ENCODE measurements at places on chromosomes 7 and 10. TPM values are rescaled to one million over a fixed set of nuclear protein-coding genes. Genes with fewer than 3 reads are reported as not detected.

GRCh38 chr7:47239931-47240421, 341.9 kb downstream of the TNS3 start:
- DNase-seq, result no peak

GRCh38 chr10:74887614-74888284, 61.3 kb downstream of the KAT6B start:
- no peak for DNase-seq

The PHKG1 gene
- total RNA-seq, result not detected

The PAPOLB gene
- not detected for total RNA-seq

- peak; percentile 71 for DNase-seq
These were observed 448 bp upstream of the GOLGA7B start for GRCh38 chr10:97849103-97849686.

The EVX1 gene
- total RNA-seq, result not detected

- DNase-seq, result no peak
These were observed 74.8 kb downstream of the SVIL start for GRCh38 chr10:29559996-29560395.

GRCh38 chr7:26202019-26202990, 760 bp downstream of the CBX3 start:
- peak; percentile 72 for DNase-seq

- DNase-seq, result no peak
These were observed 24.3 kb upstream of the ST7 start for GRCh38 chr7:116929021-116929420.

- no peak for DNase-seq
These were observed 8.8 kb downstream of the CRPPA start for GRCh38 chr7:16412274-16413254.

- DNase-seq, result no peak
These were observed 208.9 kb upstream of the PFKP start for GRCh38 chr10:2858452-2858851.

The ATP6V0E2 gene
- 73.1 TPM for total RNA-seq

DNA sequence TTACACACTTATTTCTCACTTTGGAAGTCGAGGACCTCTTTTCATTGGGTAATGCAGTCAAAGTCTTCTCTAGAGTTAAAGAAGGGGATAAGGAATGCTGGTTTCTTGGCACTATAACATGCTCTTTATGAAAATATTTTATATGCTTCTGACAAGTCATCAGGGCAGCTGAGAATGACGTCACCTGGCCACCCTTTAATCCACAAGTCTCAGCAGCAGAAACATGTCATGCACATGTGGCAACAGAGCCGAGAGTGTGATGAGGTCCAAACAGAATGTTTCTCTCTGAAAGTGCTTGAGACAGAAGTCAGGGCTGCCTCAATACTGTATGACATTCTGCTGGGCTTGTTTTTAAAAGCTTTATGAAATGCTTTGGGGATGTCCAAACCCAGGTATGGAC, 63.5 kb upstream of the C10orf90 start:
- no peak for DNase-seq

GRCh38 chr10:68251151-68251550, 19.2 kb upstream of the ATOH7 start:
- no peak for DNase-seq

The TFPI2 gene
- total RNA-seq, result not detected

GRCh38 chr10:116630020-116630419, 9.3 kb downstream of the PNLIPRP2 start:
- DNase-seq, result no peak

The NKX1-2 gene
- 0.06 TPM for total RNA-seq

DNA sequence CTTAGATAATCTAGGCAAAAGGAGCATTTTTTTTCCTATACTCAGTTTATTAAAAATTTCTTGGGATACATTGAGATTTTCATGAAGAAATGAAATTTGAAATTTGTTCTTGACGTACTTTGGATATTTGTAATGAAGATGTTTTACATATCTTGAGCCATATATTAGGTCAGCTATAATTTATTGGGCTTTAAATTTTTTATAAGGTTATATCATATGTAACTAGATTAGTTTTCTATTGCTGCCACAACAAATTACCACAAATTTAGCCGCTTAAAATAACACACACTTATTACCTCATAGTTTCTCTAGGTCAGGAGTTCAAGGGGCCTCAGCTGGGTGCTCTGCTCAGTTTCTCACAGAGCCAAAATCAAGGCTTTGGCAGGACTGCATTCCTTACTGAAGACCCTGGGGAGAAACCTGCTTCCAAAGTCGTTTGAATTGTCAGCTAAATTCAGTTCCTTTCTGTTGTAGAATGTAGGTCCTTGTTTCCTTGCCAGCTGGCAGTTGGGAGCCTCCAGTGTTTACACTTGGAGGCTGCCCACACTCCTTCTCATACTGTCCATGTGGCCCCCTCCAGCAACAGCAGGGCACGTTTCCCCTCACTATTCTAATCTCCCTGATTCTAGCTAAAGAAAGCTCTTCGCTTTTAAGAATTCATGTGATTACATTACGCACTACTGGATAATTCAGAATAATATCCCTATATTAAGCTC, 42.6 kb upstream of the DNAH11 start:
- DNase-seq, result peak; percentile 19

DNA sequence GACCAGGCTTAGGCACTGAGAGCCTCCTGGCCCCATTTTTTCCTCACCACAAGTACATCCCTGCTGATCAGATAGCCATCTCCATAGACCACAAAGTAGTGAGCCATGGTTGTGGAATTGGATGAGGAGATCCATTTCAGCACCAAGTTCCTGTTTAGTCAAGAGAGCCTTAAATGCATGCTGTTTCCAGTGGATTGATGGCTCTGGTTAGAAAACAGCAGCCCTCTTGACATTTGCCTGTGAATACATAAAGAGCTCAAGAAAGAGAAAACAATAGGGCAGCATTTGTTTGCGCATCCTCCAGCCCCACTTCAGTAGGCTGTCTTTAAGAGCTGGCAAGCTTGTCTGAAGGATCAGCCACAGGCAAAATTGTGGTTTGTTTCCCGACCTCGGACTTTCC, 251.2 kb downstream of the POU6F2 start:
- DNase-seq, result no peak

DNA sequence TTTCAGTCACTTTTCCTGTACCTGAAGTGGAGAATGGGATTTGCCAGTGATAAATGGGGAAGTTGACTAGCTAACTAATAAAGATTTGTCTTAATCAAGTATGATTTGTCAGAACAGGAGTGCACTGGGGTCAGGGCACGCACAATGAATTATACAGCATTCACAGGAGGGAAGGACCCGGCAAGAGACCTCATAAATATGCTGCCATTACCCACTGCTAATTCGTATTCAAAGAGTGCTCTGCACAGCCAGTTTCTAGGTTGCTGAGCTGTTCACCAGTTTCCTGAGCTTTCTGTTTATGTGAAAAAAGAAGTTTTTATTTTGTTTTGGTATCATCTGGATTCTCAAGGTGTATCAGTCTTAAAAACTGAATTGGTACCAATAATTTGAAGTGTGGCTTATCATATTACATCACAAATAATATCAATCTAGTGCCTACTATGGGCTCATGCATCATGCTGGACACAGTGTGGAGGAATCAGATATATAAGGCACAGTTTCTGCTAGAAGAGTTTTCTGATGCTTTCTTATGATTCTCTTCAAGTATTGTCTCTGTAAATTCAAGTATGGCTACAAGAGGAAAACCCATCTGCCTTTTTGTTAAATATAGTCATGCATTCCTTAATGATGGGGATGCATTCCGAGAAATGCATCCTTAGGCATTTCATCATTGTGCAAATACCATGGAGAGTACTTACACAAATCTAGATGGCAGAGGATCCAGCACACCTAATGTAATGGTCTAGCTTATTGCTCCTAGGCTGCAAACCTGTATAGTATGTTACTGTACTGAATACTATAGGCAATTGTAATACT, 202.2 kb downstream of the VTI1A start:
- DNase-seq, result no peak

The CALD1 gene
- 0.55 TPM for total RNA-seq

DNA sequence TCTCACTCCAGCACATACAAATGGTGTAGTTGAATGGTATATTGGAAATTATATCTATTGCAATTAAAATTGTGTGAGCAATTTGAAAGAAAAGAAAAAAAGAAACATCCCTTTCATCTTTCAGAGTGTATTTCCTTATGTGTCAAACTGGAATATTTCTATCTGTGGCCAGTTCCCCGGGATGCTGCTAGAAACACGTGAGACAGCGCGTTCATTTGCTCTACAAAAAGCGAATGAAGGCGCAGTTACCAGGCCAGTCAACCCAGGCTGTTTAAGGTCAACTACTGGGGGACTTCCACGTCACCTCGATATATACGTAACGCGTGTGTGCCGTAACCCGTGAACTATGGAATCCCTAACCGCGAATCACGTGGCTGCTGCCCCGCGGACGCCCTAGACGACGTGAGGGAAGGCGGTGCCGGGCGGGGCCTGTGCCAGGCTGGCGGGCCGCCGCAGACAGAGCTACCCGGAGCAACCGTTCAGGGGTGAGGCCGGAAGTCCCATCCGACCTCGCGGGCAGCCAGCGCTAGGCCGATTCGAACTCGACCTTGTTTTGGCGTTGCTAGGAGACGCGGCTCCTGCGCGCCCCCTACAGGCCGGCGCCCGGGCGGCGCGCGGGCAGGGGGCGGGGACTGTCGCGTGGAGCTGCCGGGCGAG, 1.1 kb upstream of the ARL4A start:
- DNase-seq, result peak; percentile 66

The SMURF1 gene
- 23.0 TPM for total RNA-seq

The DNAH11 gene
- 0.43 TPM for total RNA-seq

The CCAR1 gene
- total RNA-seq, result 26.6 TPM

The AKR1D1 gene
- total RNA-seq, result not detected

GRCh38 chr10:68560943-68561864, 1.1 kb downstream of the TET1 start:
- DNase-seq, result peak; percentile 14

The ZNF394 gene
- 20.7 TPM for total RNA-seq

DNA sequence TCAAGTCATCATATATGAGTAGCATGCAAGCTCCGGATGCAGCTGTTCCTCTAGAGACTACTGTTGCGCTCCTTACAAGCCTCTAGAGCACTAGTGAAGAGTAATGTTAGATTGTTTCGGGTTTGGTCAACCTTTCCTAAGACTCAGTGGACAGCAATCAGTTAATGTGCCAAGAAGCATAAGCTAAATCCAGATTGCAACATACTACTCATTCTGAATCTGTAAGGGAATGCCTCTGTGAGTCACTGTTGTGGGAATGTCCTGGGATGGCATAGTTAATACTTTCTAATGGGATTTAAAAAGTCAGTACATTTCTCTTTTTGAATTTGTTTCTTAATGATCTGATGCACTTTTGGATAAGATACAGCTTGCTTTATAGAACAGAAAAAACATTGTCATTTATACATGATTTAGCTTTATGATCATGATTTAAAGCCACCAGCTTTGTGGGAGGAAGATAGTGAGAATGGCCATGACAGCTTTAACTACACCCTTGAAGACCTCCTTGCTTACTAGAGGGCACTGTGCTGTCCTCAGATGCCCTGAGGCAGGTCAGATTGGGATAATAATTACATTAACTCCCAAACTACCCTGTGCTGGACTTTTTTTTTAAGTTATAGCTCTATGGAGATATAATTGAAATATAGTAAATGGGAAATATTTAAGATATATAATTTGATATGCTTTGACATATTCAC, 138.4 kb downstream of the SDK1 start:
- no peak for DNase-seq

DNA sequence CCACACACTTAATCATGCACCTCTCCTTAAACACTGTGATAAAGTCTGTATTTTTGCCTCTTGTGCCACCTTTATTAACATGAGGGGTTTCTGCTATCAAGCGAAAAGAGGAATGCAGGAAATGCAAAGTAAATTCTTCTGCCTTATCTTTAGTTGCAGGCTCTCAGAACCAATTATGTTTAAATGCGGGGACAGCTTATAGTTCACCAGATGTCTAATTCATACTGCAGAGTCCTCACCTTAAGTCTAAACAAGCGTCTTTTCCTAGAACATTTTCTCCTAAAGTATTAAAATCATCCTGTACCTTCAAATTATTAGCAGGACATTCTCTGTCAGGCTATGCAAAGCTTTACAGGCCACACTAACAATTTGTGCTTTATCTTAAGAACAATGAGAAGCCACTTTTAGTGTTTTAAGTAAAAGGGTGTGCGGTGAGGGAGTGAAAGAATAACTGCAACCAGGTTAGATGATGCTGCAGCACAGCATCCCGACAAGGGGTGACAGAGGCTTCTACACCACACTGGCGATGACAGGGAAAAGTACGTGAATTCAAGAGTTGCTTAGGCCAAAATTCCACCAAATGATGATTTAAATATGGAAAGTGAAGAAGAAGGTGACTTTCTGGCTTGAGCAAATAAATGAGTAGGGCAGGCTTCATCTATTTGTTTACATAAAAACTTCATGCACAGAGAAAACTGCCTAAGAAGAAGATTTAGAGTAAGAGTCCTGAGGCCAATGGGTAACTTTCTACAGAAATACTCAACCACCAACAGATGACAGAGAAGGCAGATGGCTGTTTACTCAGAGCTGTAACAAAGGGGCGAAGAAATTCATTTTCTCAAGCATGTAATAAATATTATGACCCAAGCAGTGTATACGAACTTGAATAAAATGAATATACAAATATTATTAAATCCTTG, 36.0 kb downstream of the EZH2 start:
- no peak for DNase-seq

The TSPAN15 gene
- total RNA-seq, result 10.2 TPM

DNA sequence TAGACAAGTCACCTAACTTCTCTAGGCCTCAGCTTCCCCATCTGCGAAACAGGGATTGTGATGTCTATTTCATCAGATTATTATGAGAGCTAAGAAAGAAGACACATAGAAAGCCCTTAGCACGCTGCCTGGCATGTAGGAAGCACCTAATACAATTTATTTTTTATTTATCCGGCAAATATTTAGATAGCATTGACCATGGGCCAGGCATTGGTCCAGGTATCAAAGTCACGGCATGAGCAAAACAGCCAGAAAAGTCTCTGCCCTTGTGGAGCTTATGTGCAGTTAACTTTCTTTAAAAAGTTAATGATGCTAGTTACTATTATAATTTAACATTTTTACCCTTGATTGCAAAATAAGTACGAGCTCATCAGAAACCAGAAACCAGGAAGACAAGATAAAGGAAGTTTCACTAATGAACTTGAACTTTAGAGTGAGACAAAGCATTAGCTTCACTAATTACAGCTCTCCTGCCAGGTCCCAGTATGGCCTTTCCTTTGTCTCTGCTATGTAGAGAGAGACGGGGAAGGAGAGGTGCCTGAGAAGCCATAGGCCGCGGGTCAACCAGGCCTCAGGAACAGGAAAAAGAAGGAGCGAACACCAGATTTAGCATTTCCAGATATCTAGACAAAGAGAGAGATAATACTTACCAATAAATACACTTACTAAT, 139.5 kb upstream of the ADAM12 start:
- DNase-seq, result no peak

DNA sequence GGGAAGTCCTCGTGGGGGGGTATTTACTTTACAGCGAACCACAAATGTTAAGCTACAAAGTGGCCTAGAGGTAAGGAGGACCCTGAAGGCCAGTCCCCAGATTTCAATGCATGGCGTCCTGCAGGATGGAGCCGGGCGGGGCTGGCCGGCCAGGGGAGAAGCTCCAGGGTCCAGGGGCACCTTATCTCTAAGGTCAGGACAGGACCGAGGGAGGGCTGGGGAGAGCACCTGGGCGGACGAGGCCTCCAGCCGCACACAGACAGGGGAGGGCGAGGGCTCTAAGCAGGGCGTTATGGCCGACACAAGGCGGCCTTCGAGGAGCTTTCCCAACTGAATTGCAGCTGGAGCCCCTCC, 96.4 kb upstream of the DIP2C start:
- no peak for DNase-seq

The SPAM1 gene
- total RNA-seq, result not detected

The ASB10 gene
- total RNA-seq, result not detected

All from G401 (cell line).